Stimulated activated CD4-positive, alpha-beta T cell treated with anti-CD3 and anti-CD28 coated beads, TNF-alpha, amount 100 ng/mL, for 4 hours (primary cell): ENCODE measurements at places on chromosomes 5 and 9.

- DNase-seq: no peak
These were observed 27.8 kb upstream of the GDNF start for GRCh38 chr5:37867654-37868053.

DNA sequence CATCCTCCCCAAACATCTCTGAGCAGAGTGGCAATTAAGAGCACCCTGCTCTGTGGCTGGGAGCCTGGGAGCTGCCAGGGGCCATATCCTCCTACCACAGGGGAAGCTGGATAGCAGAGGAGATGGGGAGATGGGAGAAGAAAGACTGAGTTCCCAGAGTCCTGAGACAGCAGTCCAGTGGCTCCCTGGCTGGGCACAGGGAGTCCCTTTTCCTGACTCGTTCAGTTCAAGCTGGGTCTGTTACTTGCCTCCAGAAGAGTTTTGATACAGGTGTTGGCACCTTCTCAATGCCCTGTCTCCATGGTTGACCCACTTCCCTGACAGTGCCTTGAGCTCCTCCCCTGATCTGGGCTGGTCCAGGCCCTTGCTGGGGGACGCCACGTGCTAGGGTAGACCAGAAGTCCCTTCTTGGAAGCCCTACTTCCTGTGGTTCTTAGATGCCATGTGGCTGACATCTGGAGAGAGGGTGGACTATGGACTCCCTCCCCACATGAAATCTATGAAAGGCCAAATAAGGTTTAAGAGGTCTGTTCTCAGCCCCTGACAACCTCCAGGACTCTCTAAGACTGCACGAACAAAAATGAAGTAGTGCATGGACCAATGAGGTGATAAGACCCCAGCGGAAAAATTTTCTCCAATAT lies 166.2 kb downstream of the AUH start:
- no peak for DNase-seq

DNA sequence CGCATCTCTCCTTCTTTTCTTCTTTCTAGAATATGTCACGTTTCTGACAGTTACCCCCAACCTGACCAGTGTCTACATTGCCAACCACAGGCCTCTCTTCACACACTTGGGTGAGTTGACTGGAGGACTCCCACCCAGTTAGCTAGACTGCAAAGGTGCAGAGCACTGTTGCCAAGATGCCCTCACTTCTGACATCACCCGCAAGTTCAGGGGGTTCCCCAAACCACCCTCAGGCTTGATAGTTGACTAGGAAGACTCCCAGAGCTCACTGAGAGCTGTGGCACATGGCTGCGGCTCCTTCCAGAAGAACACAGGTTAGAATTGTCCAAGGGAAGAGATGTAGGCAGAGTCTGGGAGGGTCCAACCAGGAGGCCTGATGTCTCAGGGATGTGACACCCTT lies 17.2 kb downstream of the ADAMTS13 start:
- no peak for DNase-seq

GRCh38 chr9:111804636-111805035 lies 9.9 kb upstream of the SHOC1 start:
- no peak for DNase-seq

GRCh38 chr5:118561235-118561634 lies 427.1 kb downstream of the DTWD2 start:
- no peak for DNase-seq
